Esophagus squamous epithelium (tissue), 5 donors: ENCODE measurements at places on chromosomes 2 and 18.

DNA sequence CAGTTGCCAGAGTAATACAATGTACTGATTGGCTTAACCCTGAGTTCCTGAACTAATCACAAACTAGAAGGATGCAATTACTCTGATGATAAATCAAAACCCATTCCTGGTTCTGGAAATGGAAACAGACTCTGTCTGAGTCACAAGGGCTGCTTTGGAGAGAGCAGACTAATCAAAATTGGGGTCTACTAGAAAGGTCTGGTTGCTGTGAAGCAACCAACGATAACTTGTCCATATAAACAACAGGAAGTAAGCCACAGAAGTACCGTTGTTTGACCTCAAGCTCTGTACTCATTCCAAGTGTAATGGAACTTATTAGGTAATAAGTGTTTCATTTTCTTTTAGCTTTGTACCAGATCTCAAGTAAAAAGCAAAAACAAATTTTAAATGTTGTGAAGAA, 49.7 kb downstream of the RASGRP3 start:
- DNase-seq, result no peak

DNA sequence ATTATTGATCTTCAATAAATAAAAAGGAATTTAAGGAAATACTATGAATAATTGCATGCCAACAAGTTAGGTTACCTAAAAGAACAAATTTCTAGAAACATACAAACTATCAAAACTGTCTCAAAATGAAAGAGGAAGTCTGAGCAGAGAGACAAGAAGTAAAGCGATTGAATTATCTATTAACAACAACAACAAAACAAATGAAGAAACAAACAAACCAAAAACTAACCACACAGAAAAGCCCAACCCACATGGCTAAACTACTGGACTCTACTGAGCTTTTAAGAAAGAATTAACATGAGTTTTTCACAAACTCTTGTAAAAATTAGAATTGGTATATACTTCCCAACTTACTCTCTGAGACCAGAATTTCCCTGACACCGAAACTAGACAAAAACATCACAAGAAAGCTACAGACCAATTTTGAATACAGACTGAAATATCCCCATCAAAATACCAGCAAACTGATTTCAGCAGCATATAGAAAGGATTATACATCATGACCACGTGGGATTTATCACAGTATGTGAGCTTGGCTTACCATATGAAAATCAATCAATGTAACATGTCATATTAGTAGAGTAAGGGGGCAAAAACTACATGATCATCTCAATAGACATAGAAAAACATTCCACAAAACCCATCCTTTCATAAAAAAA, 16.6 kb upstream of the GALNT1 start:
- no peak for DNase-seq

GRCh38 chr2:188997263-188997662, 23.1 kb downstream of the COL3A1 start:
- DNase-seq, result no peak

DNA sequence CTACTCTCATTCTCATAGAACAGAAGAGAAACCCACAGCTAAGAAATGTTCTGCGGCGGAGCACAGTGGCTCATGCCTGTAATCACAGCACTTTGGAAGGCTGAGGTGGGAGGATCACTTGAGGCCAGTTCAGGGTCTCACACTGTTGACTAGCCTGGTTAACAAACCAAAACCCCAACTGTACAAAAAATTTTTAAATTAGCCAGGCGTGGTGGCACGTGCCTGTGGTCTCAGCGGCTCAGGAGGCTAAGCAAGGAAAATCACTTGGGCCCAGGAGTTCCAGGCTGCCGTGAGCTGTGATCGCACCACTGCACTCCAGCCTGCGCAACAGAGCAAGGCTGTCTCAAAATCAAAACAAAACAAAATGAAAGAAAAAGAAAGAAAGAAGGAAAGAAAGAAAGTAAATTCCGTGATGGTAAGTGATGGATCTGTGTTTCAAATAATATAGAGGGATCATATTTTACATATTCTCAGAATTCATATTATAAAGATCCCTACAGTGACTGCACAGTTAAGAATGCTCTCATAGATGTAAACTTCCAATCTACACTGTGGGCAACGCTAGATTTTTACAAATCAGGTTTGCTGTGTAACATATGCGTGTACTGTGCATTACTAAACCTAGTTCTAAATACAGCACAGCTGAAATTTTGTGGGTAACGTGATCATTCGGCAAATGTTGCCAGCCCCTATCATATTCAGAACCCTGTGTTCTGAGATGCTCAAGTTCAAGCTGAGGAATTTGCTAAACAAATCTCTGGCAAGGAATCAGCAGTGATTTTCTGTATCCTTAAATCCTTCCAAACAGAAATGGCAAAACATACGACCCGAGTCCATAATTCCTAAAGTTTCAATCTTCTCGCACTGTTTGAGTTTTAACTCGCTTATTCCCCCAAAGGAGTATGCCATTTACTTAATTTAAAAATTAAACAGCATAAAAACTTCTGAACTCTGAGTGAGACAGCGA, 1.2 kb upstream of the RAB12 start:
- no peak for DNase-seq

- no peak for DNase-seq
These were observed 61.8 kb upstream of the ARL4C start for GRCh38 chr2:234558642-234559041.

- DNase-seq, result no peak
These were observed 168.3 kb downstream of the SMAD7 start for GRCh38 chr18:48782381-48782861.
